HTR-8/SVneo (cell line): ENCODE measurements at places on chromosomes 7 and 10.

GRCh38 chr7:4682621-4683042 lies 537 bp downstream of the FOXK1 start:
- DNase-seq: no peak

- DNase-seq: no peak
Observed at GRCh38 chr10:79391231-79392019, 44.2 kb downstream of the PPIF start.

DNA sequence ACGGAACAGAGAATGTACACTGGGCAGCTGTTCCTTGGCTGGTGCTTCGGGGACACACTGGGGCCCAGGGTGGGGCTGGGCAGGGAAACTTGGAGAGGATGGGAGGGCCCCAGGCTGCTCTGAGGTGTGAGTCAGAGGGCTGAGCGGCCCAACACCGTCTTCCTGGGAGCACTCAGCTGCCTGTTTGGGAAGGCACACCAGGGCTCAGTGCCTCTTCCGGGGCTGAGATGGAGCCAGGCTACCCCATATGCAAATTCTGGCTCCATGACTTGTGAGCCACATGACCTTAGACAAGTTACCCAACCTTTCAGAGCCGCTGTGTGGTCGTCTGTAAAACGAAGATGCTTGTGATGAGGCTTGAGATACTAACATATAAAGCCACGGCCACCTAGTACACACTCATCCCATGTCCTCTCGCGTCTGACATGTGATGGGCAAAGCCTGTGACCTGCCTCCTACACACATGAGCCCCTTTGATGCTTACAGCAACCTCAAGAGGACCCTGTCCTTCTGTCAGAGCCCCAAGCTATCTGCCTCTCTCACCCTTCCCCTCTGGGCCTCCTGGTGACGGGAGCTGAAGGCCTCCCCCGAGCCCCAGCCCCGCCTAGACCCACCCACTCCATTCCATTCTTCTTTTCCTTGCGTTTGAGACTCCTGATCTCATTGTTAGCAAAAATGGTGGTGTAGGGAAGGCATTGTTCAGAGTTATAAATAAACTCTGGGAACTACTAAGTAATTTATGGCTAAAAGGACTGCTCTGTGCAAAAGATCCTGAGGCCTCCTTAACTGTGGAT lies 26.1 kb downstream of the KLRG2 start:
- DNase-seq: no peak

DNA sequence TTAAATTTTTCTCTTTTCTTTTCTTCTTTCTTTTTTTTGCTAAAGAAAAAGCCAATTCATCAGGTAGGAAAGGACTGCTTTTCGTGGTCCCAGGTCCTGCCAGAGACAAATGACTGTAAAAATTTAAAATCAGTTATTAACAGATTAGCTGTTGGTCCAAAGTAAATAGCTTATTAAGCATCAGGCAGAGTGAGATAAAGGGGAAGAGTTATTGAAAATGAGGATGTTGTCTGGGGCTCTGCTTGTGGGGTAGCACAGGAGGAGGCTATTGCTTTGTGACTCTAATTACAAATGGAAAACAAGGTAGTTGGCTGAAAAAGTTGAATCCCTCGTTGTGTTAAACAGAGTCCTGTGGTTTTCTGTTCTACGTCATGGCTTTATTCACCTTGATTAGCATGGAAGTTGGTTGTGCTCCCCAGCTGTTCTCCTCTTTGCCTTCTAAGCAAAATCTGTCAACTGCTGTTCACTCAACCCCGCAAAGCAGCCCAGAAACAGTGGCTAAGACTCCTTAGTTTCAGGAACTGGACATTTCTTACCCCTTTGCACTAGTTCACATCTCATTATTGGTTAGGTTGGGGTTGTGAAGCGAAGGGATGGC lies 128.9 kb downstream of the SNX10 start:
- no peak for DNase-seq

DNA sequence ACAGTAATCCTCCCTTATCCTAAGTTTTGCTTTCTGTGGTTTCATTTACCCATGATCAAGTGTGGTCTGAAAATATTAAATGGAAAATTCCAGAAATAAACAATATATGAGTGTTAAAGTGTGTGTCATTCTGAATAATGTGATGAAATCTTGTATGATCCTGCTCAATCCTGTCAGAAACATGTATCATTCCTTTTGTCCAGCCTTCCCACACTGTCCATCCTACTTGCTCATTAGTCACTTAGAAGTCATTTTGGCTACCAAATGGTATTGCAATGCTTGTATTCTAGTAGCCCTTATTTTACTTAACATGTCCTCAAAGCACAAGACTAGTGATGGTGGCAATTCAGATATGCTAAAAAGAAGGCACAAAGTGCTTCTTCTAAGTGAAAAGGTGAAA lies 1211.2 kb upstream of the SORCS1 start:
- DNase-seq: no peak

GRCh38 chr10:8017277-8017676 lies 37.2 kb upstream of the GATA3 start:
- DNase-seq: no peak
